Smooth muscle cell of the umbilical artery (primary cell): ENCODE measurements at places on chromosomes 6 and 20. TPM values are rescaled to one million over a fixed set of nuclear protein-coding genes. Genes with fewer than 3 reads are reported as not detected.

SLC32A1 gene
- total RNA-seq = not detected in 2 replicates

OLIG3 gene
- not detected in 2 replicates for total RNA-seq

TRAPPC3L gene
- total RNA-seq = 0.30 TPM in 1 of 2 replicates, not detected in the other

C6orf163 gene
- total RNA-seq = 0.59 and 2.3 TPM in 2 replicates

RFX6 gene
- not detected in 2 replicates for total RNA-seq
